ENCODE measurements at places on chromosomes 7 and 10.

DNA sequence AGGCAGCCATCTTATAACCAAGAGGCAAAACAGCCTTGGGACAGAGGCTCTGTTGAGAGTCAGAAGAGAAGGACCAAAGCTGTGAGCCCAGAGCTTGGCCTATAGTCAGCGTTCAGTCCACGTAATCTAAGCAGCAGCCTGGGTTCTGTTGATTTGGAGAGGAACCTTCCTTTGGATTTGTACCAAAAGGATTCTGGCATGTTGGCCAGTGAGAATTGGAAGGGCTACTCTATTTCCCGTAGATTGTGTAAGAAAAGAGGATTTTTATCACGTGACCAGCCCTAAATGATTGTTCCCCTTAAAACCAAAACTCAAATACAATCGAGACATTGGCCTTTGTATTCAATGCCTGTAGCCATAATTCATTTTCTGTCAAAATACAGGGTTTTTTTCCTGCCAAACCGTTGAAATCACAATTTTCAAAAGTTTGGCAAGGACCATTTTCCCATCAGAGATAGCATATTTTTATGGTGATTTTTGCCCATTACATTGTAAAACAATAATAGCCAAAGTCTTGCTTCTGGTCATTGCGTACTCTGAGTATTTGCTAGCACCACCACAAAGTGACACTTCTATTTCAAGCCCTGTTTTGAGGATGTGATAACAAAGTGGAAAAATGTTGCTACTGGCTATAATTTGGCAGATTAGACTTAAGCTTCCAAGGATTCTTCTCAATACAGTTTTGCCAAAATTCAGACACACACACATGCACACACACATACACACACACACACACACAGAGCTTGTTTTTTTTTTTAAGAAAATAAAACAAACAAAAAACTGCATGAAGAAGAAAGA lies 23.1 kb upstream of the BMPER start:
- no peak for DNase-seq

GRCh38 chr10:78913219-78914059 lies 155.3 kb upstream of the ZMIZ1 start:
- DNase-seq: no peak

DNA sequence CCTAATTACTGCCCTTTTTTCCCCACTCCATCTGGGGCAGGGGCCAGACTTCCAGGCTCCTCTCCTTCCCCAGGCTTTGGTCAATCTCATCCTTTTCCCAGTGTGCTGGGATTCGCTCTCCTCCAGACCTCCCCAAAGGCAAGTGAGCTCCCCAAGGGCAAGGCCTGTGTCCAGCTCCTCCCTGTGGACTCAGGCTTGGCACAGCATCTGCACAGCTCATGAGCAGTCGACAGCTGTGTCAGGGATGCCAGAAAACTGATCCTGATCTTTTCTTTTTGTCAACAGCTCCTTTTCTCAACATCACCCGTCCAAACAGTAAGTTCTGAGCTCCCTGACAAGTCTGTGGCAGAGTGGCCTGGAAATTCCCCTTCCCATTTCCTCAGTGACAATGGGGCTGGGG lies 67.1 kb downstream of the C10orf120 start:
- DNase-seq: no peak

GRCh38 chr10:93541402-93542357 lies 24.8 kb upstream of the FFAR4 start:
- DNase-seq: peak; percentile 34
